ENCODE measurements at places on chromosomes 2 and 18. TPM values are rescaled to one million over a fixed set of nuclear protein-coding genes. Genes with fewer than 3 reads are reported as not detected.

COL4A3 gene
- not detected for total RNA-seq

SERPINB2 gene
- total RNA-seq: not detected

DNAH7 gene
- total RNA-seq: 0.04 TPM

PRSS56 gene
- not detected for total RNA-seq
